ENCODE measurements at places on chromosomes 5 and 9.

- no peak for DNase-seq
These were observed 1497.9 kb downstream of the MAT2B start for GRCh38 chr5:165003283-165003682.

- peak; percentile 55 for DNase-seq
These were observed 110.5 kb upstream of the CD180 start for GRCh38 chr5:67306965-67307607.

DNA sequence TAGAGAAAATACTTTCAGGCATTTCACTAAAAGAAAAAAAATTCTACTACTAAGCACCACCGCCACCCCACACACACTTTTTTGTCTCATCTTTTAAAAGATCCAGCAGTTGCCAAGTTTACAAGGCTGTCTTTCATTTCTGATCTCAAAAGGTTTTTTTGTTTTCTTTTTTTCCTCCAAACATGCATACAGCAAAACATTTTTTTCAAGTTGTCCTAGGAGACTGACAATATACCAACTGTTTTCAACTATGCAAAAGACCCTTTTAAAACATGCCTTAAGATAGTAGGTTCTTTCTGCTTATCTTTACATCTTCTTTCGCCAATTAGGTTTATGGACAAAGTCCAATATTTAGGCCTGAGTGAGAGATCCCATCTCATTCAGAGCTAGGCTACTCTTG is 65.2 kb downstream of the HMHB1 start:
- DNase-seq: no peak

DNA sequence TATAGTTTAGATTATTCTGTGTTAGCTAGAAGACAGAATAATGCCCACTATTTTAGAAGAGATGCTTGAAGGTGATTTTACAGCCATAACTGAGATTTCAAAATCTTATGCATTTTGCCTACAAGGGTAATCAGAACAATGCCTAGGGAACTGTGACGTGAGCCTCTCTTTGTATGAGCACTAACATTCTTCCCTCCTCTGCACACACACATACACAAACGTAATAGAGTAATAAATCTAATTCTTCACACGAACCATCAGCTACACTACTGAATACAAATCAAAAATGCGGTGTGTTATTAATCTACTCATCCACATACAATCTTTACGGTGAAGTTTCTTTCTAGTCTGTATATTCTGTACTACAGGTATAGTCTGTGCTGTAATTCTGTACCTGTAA is 227.8 kb downstream of the PLK2 start:
- no peak for DNase-seq

- DNase-seq: no peak
These were observed 181.8 kb downstream of the GADD45G start for GRCh38 chr9:89786655-89787054.

DNA sequence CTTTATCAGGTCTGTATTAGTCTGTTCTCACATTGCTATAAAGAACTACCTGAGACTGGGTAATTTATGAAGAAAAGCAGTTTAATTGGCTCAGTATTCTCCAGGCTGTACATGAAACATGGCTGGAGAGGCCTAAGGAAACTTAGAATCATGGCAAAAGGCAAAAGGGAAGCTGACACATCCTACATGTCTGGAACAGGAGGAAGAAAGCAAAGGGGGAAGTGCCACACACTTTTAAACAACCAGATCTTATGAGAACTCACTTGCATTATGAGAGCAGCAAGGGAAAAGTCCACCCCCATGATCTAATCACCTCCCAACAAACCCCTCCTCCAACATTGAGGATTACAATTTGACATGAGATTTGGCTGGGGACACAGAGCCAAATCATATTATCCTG is 132.1 kb downstream of the PCSK1 start:
- no peak for DNase-seq

DNA sequence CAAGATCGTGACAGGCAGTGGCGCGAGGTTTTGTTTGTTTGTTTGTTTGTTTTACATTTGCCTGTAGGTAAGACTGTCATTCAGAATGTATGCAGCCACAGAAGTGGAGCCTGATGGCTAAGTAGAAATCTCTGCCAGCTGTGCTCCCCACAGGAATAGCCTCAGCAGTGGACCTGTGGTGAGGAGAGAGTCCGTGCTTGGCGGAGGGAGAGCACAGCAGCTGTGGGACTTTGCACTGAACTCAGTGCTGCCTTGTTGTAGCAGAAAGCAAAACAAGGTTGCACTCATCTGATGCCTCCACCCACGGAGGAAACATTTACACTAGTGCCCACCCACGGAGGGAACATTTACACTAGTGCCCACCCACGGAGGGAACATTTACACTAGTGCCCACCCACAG is 4.4 kb upstream of the ZNF782 start:
- DNase-seq: no peak

GRCh38 chr9:86842573-86842972 is 104.7 kb downstream of the GAS1 start:
- DNase-seq: no peak

- peak; percentile 81 for DNase-seq
These were observed 10.0 kb downstream of the TRAF1 start for GRCh38 chr9:120916588-120916987.

GRCh38 chr9:125983681-125984080 is 236.5 kb downstream of the PBX3 start:
- no peak for DNase-seq

DNA sequence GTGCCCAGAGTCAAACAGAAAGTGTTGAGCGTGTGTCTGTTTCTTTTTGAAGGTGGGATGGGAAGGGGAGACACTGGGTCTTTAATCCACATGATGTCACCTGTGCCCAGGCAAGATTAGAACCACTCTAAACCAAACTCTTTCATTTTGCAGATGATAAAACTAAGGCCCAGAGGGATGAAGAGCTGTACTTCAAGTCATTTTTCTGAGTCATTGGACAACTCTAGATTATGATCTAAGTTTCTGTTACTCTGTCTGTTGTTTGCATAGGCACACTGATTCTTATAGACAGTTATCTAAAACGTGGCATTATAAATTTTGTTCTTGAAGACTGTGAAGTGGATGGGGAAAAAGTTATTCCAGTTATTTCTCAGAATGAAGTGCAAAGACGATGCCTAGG is 48.8 kb downstream of the MAST4 start:
- no peak for DNase-seq

DNA sequence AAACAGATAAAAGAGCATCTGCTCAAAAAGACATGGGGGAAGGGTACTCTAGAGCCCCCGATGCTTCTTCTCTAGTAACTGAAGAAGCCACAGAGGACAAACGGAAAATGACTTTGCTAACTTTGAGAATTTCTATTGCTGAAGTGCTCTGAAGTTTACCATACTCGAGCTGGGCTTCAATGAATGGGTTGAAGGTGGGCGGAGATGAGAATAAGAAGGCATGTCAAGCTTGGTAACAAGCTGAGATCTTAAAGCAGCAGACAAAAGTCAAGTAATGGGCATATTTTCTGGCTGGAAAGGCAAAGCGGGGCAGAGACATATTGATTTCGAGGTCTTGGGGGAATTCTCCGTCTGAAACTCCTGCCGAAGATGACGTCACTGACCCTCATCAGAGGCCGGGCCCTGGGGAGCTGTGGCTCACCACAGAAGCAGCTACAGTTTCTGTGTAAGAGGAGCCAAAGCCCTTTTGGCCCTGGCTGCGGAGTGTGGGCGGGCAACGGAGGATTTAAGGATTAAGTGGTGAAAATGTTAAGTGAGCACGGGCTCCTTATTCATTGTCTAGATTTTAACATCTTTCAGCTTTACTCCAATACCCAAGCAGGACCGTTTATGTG is 115.8 kb upstream of the SLIT3 start:
- DNase-seq: peak; percentile 95

- no peak for DNase-seq
These were observed 140.2 kb downstream of the GLIS3 start for GRCh38 chr9:4159696-4160095.

GRCh38 chr5:84634256-84634655 is 249.6 kb upstream of the EDIL3 start:
- DNase-seq: no peak

- peak; percentile 35 for DNase-seq
These were observed 423.8 kb downstream of the SPOCK1 start for GRCh38 chr5:137075163-137075970.

GRCh38 chr9:137017791-137018497 is 10.1 kb downstream of the ABCA2 start:
- no peak for DNase-seq

DNA sequence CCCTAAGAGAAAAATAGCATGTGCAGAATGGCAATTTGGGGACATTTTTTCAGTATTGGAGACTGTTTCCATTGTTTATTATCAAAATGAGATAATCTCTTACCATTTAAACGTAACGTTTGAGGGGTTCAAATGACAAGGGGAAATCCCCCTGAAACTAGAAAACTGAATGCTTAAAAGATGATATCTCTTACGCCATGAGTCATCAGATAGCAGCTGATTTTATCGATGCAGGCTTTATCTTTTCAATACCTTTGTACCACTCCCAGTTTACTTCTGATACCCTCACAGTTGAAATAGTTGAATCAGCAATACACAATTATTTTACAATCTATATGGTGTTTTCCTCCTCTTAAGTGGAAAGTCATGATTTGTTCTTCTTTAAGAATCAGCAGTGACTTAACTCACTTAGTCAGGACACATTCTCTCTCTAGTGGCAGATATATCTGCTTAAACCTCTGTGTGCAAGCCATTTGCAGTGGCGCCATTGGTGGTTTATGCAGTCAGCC is 29.2 kb downstream of the OSMR start:
- DNase-seq: no peak

DNA sequence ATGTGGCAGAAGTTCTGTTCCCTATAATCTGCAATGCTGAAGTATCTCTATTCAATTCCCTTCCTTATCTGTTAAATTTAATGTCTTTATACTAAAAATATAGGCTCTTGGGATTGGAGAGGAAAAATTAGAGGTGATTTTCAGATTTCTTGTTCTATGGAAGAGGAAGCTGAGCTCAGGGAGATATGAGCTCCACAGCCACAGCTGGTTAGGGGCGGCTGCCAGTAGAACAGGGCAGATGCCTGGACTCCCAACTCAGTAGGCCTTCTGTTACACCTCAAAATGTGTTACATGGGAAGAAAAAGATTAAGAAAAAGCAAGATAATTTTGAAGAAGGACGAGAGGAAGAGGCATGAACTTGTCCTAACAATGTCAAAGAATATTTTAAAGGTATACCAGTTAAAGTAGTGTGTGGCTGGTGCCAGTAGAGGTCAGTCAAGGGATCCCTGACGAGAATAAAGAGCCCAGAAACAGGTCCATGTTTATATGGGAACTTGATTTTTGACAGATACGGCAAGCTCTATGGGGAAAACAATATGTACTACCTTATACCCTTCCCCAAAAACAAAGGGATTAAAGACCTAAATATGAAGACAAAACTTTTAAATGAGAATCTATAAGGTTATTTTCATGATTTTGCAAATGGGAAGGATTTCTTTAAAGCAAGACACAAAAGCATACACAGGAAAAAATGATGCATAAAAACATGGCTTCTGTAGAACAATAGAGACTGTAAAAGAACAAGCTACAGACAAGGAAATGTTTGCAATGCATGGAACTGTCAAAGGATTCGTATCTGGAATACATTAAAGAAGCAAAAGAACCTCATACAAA is 28.7 kb downstream of the DNAJC21 start:
- peak; percentile 48 for DNase-seq

DNA sequence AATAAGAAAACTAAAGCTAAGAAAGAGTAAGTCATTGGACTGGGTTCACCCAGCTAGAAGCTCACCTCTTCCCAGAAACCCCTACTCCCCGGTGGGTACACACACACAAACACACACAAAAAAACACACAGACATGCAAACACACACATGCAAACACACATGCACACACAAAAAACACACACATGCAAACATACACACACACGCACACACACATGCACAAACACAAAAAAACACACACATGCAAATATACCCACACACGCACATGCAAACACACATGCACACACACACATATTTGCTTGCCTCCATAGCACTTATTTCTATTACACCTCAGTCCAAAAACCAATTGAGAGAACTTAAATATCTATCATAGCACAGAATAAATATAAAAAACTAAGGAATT is 26.1 kb downstream of the RETREG1 start:
- DNase-seq: no peak

DNA sequence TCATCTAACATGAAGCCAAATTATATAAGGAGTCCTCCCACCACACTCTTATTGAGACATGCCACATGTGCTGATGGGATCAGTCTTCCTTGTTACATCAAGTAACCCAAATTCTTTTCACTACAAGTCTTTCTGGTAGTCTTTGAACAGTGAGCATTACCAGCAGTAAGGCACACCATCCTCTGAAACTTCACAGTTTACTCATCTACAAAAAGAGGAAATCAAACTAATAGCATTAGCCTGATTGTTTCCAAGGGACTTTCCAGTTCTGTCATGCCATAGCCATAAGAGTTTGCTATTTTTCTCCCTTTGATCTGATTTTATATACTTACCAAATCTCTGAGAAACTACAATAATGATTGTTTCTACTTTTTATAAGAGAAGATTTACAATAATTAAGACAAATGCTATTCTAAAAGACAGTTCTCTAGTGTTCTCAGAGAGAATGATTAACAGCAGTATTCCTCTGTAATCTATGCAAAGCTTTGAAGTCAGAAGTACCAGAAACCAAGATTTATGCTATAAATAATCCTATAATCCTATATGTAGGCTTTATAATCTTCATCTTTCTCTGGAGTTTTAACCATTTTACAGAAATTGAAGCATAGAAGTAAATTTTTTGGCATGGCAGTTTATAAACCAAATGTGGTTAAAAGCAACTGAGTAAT is 166.2 kb upstream of the ACO1 start:
- DNase-seq: no peak

DNA sequence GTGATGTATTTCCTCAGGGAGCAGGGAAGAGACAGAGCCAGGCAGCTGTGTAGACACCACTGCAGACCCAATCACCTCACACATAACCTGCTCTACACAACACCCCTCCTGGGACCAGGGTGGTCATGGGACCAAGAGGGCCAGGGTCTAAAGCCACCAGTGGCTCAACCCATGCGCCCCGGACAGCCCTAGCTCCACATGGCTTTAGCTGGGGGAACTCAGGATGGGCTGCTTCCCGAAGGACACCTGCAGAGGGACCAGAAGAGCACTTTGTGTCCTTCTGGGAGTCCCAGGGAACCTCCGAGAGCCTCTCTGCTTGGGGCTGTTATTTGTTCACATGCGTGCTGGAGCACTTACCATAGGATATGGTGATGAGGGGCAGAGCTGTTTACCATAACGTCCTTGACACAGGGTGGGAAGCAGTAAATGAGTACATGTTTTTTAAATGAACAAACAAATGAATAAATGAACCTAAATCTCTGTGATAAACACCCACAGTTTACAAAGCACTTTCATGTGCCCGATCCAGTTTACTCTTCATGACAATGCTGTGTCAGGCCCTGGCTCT is 12.3 kb downstream of the SEPTIN8 start:
- no peak for DNase-seq

All from cardiac fibroblast (primary cell).